ENCODE measurements at places on chromosomes 12 and 14. TPM values are rescaled to one million over a fixed set of nuclear protein-coding genes. Genes with fewer than 3 reads are reported as not detected.
A peak's percentile ranks its signal among the peaks of the same experiment; 100 is the strongest.

DNA sequence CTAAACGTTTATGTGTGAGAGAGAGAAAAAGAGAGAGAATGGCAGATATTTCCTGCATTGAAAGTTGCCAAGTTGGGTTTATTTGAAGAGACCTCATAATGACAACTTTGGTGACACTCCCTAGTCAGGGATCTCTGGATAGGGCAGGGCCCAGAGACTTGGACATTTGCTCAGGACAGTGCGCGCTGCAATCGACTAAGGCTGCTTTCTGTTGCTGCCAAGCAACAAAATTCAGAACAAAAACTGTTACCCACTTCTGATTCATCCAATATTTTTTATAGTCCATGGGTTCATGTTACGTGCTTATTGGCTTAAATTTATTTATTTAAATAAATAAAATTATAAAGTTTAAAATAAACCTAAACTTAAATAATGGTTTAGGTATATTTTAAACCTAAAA is 34.2 kb downstream of the PTGER2 start:
- DNase-seq: no peak

DNA sequence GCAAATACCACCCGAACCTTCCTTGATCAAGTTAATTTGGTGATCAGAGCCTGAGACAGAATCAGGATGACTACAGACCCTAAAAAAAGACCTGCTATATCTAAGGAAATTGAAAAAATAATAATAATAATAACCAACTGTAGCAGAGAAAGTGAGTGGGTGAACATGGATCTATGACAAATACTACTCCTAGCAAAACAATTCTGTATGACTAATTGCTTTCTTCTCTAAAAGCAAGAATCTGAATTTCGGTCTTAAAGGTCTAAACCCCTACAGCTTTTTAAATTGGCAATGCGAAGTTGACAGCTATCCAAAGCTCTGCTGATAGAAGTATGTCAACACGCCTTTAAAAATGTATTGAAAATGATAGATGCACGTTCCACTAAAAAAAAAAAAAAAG is 102.2 kb downstream of the PRKAB1 start:
- no peak for DNase-seq

DNA sequence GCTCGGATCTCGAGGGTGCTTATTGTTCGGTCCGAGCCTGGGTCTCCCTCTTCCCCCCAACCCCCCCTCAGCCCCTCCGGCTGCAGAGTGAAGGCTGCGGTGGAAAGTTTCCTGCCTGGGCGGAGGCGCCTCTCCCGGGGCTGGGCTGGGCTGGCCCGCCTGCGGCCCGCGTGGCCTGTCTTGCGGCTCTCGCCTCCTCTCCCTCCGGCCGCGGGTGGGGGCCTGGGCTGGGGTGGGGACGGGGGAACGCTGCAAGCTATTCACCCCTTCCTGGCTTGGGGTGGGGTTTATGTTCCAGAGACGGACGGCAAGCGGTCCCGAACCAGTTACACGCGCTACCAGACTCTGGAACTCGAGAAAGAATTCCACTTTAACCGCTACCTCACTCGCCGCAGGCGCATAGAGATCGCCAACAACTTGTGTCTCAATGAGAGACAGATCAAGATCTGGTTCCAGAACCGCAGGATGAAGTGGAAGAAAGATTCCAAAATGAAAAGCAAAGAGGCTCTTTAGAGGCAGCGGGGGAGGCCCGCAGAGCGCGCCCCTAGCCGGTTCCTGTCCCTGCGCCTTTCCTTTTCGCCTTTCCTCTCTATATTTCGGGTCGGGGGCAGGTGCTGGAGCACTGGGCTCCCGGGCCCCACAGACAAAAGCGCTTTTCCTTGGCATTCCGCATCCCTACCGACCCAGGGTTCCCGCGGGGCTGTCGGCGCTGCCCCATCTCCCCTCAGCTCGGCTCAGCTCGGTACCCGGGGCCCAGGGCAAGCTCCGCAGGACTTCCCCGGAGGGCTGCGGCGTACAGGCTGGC is 1.3 kb downstream of the HOXC5 start:
- DNase-seq: no peak

- DNase-seq: peak; percentile 58
Observed at GRCh38 chr14:24243336-24243836, 963 bp upstream of the TINF2 start.

DNA sequence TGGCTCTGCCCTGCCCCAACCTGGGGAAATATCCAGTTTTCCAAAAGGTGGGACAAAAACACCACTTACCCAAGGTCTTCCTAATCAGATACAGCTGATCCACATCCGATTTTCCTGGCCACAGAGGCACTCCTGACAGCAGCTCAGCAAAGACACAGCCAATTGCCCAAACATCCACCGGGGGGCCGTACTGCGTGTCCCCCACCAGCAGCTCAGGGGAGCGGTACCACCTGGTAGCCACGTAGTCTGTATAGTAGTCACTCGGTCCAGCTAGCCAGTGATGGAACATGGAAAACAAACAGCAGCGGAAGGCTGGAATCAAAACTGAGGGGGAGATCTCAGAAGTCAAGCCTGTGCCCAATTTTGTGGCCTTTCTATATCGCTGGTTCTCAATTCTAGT is 28.8 kb downstream of the DMAC2L start:
- DNase-seq: no peak

DNA sequence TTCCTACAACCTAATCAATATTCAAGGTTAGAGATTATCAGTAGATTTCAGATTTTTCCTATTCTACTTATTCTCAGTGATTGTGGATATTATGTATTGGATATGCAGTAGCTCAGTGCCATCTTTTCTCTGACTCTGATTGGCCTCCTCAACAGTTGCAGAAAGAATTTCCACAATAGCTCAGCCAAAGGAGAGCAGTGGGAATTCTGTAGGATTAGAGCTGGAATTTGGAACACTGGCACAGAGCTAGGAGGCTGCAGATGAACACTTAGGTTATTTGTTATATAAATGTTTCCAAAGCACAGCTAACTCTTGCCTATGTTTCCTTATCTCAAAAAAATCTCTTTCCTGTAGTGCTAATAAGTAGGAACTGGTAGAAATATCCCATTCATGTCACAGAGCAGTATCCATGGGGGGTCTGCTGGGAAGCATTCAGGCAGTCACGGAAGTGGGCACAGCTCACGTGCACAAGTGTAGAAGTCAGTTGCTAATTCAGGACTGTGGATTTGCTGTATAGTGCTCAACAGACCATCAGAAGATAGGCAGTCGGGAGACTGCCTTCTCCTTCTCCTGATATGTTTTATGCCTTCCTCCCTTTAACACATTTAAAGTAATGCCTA is 116.2 kb upstream of the TMEM260 start:
- DNase-seq: no peak

DNA sequence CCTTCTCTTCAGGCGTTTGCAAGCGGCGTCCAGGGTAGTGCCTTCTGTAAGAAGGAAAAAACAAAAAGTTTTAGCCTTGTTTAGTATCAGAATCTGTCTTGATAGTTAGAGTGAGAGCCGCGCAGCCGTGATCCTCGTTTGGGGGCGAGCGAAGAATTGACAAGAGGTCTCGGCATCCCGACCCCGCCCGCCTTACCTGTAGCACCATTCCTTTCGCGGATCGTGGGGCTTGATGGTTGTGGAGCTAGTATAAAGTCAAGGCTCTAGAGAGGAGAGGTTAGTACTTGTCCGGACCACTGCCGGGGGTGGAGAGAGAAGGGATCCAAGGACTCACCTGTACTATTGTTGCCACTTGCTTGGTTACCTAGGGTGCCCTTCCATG is 494 bp downstream of the TMTC3 start:
- DNase-seq: peak; percentile 28

- peak; percentile 80 for DNase-seq
Observed at GRCh38 chr12:121767525-121768016, 25.9 kb downstream of the RHOF start.

CCDC175 gene
- total RNA-seq: not detected

PCED1B gene
- 2.9 TPM for total RNA-seq

CLEC6A gene
- not detected for total RNA-seq

SLC39A9 gene
- 18.8 TPM for total RNA-seq

CRACR2A gene
- total RNA-seq: 4.5 TPM
